ENCODE measurements at places on chromosomes 11 and 22.

GRCh38 chr11:10658621-10659338 lies 34.8 kb downstream of the IRAG1 start:
- no peak for DNase-seq

GRCh38 chr22:42459287-42460063 lies 27.3 kb upstream of the NFAM1 start:
- no peak for DNase-seq

DNA sequence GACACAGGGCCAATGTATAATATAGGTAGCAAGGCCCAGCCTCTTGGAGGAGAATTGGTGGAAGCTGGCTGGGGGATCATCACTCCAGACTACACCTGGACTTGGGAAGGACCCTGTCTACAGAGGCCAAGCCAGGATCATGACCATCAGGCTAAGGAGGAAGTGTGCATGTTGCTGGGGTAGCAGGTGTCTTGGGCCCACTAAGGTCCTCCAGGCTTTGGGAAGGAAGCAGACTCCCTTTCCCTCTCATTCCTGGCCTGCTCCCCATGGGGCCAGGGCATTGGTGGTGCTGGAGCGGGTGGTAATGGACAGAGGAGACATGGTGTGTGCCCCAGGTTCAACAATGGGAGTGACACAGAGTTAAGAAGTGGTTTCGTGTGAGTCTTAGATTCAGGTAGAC lies 16.0 kb upstream of the TUB start:
- no peak for DNase-seq

GRCh38 chr22:22487869-22488597 lies 20.5 kb downstream of the ZNF280B start:
- no peak for DNase-seq

DNA sequence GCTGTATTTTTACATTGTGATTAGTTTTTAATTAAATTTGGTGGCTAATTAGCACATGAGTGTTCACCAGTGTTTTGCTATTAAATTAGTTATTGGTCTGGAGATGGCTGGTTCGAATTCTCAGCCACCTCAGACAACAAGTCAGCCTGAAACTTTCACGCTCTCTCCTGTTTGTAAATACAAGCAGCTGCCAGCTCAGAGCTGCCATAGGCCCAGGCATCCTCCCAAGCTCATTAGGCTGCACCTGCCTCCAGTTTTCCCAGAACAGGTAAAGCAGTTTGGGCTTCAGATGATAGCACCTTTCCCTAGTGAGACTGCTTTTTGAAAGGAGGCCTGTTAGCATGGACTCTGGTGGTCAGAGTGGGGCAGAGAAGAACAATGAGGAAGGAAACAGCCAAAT lies 156.8 kb downstream of the NAV2 start:
- no peak for DNase-seq

GRCh38 chr11:26715133-26715532 lies 6.7 kb downstream of the SLC5A12 start:
- no peak for DNase-seq

DNA sequence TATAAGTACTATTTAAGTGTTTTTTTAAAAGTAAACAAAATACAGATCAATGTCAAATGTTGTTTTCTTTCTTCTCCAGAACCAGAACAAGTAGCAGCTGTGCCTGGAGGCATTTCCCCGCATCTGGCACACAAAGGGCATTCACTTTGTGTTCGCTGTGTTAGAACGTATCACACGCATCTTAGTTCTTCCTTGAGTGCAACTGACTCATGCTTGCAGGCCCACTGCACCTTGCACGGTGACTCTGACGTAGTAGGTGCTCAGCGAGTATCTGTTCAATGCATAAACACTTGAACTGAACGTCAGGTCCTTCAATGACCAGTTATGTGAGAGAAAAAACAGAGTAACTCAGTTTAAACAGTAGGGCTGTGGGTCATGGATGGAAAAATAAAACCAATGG lies 3.5 kb downstream of the IFT27 start:
- DNase-seq, result no peak
